ENCODE measurements at places on chromosomes 6 and 20. TPM values are rescaled to one million over a fixed set of nuclear protein-coding genes. Genes with fewer than 3 reads are reported as not detected.
A peak's percentile ranks its signal among the peaks of the same experiment; 100 is the strongest.

The DNMT3B gene
- 0.85 TPM for total RNA-seq

The AKAP7 gene
- total RNA-seq, result 24.7 TPM

The GRM1 gene
- total RNA-seq, result not detected

The BMP7 gene
- total RNA-seq, result not detected

- H3K4me1 ChIP-seq, result no peaks in the 10 kb centered on the region
- no peaks in the 10 kb centered on the region for H3K36me3 ChIP-seq
- H3K27ac ChIP-seq, result no peak overlapping the region
- DNase-seq, result no peak
- no peak overlapping the region for H3K4me3 ChIP-seq
- no peaks in the 10 kb centered on the region for H3K27me3 ChIP-seq
Measured at GRCh38 chr6:51459958-51460357, 627.5 kb downstream of the PKHD1 start.

GRCh38 chr6:11730641-11731040 lies 48.0 kb downstream of the ADTRP start:
- peaks cover 3% of the 10 kb centered on the region for H3K36me3 ChIP-seq
- H3K4me1 ChIP-seq, result peaks cover 5% of the 10 kb centered on the region
- DNase-seq, result no peak
- H3K27ac ChIP-seq, result peak overlapping the region; percentile 23

GRCh38 chr20:47733892-47734291 lies 51.4 kb downstream of the SULF2 start:
- no peak overlapping the region for H3K4me3 ChIP-seq
- no peaks in the 10 kb centered on the region for H3K4me1 ChIP-seq
- no peaks in the 10 kb centered on the region for H3K27me3 ChIP-seq
- no peak for DNase-seq
- no peaks in the 10 kb centered on the region for H3K36me3 ChIP-seq
- H3K27ac ChIP-seq, result no peak overlapping the region

- no peaks in the 10 kb centered on the region for H3K27me3 ChIP-seq
- H3K4me3 ChIP-seq, result no peak overlapping the region
- H3K36me3 ChIP-seq, result no peaks in the 10 kb centered on the region
- H3K27ac ChIP-seq, result no peak overlapping the region
Measured at GRCh38 chr6:134740473-134741199, 209.3 kb downstream of the ALDH8A1 start.

GRCh38 chr20:60764771-60765170 lies 487.3 kb upstream of the CDH4 start:
- no peak overlapping the region for H3K27ac ChIP-seq
- H3K4me3 ChIP-seq, result no peak overlapping the region
- no peaks in the 10 kb centered on the region for H3K4me1 ChIP-seq
- H3K36me3 ChIP-seq, result no peaks in the 10 kb centered on the region

GRCh38 chr6:144785056-144785455 lies 499.9 kb downstream of the UTRN start:
- H3K4me3 ChIP-seq, result no peak overlapping the region
- no peak for DNase-seq
- H3K4me1 ChIP-seq, result no peaks in the 10 kb centered on the region
- H3K36me3 ChIP-seq, result peaks cover 10% of the 10 kb centered on the region

- no peaks in the 10 kb centered on the region for H3K27me3 ChIP-seq
- H3K36me3 ChIP-seq, result no peaks in the 10 kb centered on the region
- H3K4me1 ChIP-seq, result no peaks in the 10 kb centered on the region
- no peak for DNase-seq
- no peak overlapping the region for H3K27ac ChIP-seq
- no peak overlapping the region for H3K4me3 ChIP-seq
Measured at GRCh38 chr6:6788394-6789032, 200.0 kb downstream of the LY86 start.

DNA sequence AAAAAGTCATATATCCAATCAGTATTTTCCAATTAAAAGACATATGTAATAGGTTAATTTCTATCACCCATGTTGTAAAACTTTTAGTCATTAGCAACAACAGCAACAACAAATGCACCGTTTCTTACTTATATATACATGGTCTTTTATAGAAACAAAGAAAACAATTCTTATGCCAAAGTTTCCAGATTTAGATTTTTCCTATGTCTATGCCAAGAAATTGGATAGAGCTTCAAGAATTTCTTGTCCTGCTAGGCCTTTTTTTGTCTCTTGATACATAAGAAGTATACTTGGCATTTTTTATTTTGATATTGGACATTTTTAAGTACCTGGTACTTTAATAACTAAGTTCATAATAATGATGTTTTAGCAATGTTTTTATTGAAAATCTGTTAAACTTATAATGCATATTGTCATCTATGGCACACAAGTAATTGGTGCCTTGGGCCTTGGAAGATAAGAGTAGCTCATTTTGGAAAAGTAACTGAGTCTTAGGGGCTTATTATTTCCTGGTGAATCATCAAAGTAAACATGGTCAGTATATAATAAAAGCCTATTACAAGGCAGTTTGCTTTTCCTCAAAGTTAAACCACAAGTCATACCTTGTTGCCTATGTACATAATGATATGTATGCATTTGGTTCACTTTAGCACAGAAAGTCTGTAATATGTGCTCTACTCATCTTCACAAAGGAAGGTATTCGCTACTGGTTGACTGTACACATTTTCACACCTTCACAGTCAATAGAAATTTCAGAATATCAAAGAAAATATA lies 10.1 kb upstream of the FRK start:
- H3K4me1 ChIP-seq, result no peaks in the 10 kb centered on the region
- H3K4me3 ChIP-seq, result no peak overlapping the region
- no peak for DNase-seq
- H3K27me3 ChIP-seq, result no peaks in the 10 kb centered on the region
- no peak overlapping the region for H3K27ac ChIP-seq
- H3K36me3 ChIP-seq, result no peaks in the 10 kb centered on the region

DNA sequence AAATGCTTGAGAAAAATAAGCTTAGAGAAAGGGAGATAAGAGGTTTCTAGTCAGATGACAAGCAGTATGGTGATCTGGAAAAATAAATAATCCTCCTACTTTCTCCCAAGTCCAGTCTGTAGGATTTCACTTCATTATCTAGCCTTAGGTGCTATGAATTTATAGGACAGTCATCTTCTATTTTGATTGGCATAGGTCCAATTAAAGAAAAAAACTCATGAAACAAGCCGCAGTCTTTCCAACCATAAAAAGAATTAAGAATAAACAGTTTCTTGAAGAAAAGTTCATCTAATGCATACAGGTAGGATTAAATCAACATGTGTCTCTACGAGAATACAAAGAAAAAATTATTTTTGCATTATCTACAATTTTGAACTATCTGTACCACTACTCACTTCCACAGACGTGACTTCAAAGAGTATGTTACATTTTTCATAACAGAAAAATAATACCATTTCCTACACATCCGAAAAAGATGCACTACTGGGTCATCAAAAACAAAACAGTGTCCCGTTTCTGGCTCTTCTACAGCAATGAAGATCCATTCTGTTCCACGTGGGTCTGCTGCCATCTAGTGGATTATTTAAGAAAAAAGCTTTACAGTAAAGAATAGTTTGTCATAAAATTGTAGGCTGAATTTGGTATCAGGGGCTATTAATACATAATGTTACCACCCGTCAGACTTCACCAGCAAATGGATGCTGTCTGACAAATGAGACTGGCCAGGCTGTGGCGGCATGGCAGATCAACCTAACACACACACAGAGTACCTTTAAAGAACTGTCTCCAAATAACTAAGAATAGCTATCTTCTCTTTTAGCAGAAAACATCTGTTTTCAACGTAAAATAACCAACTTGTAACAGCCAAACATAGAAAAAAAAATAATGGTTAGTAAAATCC lies 28.9 kb downstream of the STX7 start:
- no peak for DNase-seq
- no peaks in the 10 kb centered on the region for H3K36me3 ChIP-seq
- H3K4me1 ChIP-seq, result no peaks in the 10 kb centered on the region
- H3K4me3 ChIP-seq, result no peak overlapping the region
